ENCODE measurements at places on chromosomes 3 and 15. TPM values are rescaled to one million over a fixed set of nuclear protein-coding genes. Genes with fewer than 3 reads are reported as not detected.

The FEZF2 gene
- not detected for total RNA-seq

The C2CD4A gene
- 0.18 TPM for total RNA-seq

The CFAP20DC gene
- 0.71 TPM for total RNA-seq

The CD200R1 gene
- 1.5 TPM for total RNA-seq

DNA sequence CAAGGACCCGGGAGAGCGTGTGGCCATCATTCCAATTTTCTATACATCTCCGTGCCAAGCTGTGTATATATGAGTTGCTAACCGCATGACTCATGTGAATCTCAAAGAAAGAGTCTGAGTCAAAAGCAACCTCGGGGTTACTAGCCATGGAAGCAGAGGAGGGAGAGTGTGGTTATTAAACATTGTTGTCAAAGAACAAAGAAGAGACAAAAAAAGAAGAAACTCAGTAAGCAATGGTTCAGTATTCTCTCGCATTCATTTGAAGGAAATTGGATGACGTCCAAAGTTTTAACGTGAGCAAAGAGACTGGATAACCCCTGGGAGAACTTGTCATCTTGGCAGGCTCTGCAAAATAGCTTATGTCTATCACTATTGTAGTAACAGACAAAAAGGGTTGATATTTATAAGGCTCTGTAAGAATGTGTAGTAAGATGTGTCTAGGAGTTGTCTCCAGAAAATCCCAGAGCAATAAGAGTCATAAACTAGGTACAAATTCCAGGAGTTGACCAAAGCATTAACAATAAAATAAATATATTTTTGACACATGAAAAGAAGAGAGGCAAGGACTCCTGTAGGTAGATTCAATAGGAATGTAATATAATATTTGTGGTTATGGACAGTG is 52.8 kb upstream of the GRM7 start:
- H3K4me1 ChIP-seq, result no peaks in the 10 kb centered on the region
- no peak for DNase-seq
- no peak overlapping the region for H3K4me3 ChIP-seq

DNA sequence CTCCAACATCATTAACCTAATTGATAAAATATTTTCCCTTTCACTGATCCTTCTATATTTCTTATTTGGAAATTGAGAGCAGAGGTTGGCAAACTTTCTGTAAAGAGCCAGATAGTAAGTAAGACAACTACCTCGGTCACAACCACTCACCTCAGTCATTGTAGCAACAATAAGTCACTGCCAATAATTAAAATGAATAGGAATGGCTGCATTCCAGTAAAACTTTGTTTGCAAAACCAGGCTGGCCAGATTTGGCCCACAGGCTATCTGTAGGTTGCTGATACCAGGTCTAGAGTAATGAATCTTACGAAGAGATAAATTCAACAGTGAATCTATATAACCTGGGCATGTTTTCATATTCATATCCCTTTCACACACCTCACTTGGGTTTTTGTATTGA is 316.2 kb upstream of the TBC1D5 start:
- H3K27me3 ChIP-seq, result no peaks in the 10 kb centered on the region
- H3K36me3 ChIP-seq, result no peaks in the 10 kb centered on the region
- H3K4me3 ChIP-seq, result no peak overlapping the region
- no peak overlapping the region for H3K27ac ChIP-seq
- no peaks in the 10 kb centered on the region for H3K4me1 ChIP-seq
- no peak for DNase-seq
